ENCODE measurements at places on chromosomes 12 and 14.
A peak's percentile ranks its signal among the peaks of the same experiment; 100 is the strongest.

DNA sequence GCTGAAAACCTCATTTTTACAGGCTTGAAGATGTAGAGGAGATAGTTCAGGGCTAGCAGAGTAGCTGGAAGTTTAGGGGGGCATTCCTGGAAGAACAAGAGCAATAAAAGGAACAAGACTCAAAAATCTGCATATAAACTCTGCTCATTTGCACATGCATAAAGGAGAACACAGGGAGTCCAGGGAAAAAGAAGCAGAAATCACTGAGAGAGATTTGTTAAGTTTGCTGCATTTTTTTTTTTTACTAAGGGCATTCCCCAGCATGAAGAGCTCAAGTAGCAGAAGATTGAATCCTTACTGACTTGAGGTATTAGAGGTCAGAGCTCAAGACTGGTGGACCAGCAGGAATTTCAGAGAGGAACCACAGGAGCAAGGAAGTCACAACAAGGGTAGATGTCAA, 28.2 kb upstream of the BCL11B start:
- no peak for DNase-seq

- peak; percentile 50 for DNase-seq
Measured at GRCh38 chr12:44626883-44627282, 249.2 kb downstream of the NELL2 start.

- DNase-seq = no peak
Measured at GRCh38 chr12:12557733-12558132, 4.9 kb downstream of the DUSP16 start.

DNA sequence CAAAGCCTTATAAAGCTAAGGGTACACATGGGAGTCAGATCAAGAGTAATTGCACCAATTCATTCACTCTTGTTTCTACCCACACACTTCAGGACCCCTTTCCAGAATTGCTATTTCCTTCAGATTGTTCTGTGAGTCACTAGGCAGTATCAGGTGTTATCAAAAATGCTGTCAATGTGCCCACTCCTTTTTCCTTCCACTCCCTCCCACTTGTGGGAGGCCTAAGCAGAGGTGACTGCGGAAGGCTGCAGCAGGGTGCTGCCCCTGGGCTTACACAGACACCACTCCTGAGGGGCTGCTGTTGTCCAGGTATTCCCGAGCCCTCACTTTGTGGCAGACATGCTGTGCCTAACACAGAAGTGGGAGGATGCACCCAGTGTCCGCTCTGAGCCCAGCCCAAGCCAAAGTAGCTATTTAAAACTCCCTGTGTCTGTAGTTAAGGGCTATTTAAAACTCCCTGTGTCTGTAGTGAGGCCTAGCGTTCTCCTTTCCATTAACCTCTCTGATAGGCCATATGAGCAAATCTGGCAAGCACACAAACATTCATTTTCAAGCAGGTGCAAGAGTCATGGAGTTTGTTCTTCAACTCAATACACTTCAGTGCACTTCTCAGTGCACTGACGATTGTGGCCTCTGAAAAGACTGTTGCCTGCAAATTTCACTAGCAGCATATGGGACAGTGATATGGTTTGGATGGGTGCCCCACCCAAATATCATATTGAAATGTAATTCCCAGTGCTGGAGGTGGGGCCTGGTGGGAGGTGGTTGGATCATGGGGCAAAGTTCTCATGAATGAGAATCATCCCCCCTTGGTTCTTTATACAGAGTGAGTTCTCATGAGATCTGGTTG, 117.8 kb downstream of the PHLDA1 start:
- no peak for DNase-seq

- DNase-seq = no peak
Measured at GRCh38 chr12:92452763-92453162, 250.0 kb upstream of the PLEKHG7 start.

All from NCI-H524 treated with DMSO at 0.1 percent for 48 hours (cell line).